IMR-90 (cell line): ENCODE measurements at places on chromosomes 1 and 21. TPM values are rescaled to one million over a fixed set of nuclear protein-coding genes. Genes with fewer than 3 reads are reported as not detected.

STMN1 gene
- total RNA-seq = 93.0 and 194 TPM in 2 replicates

DNA sequence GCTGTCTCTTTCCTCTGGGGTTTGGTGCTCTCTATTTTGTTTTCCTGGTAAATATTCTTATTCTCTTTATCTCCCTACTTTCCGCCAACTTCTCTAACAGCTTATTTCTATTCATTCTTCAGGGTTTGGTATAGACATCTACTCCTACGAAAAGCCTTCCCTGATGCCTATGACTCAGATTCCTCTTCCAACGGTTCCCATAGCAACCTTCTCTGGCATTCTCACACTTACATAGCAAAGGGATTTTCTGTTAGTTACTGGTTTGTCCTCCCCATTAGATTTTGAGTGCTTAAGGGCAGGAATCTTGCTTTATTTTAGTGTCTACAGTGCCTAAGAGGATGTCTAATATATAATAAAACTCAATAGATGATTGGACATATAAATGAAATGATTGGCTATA lies 407.6 kb upstream of the DEPDC1 start:
- DNase-seq = no peak

DNA sequence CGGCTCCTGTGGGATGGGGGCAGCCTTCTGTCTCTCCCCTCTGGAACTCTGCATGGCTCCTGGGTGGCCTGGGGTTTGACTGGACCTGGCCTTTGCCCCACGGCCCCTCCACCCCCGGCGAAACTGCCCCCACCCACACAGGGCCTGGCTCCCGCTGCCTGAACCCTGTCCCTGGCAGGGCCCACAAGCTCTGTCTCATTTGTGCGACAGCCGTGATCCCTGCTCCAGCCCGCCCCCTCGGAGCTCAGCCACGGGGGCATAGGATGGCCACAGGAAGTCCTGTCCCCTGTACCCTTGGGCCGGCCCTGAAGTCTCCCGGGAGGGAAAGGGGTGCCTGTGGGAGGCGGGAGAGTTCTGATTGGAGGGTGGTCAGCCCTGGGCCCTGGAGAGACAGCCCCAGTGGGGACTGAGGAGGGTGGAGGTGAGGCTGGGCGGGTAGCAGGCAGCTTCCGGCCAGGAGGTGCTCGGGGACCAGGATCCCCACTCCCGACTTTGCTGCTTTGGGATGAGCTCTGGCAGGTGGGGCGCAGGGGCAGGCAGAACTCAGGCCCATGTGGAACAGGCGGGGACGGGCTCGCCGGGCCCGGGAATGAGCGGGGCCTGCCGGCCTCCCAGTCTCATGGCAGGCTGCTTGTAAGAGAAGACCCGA lies 45.1 kb downstream of the SLX9 start:
- no peak for DNase-seq

PLEKHA6 gene
- 5.0 and 8.2 TPM in 2 replicates for total RNA-seq

- no peak for DNase-seq
Measured at GRCh38 chr1:42960566-42961311, 2.1 kb upstream of the SLC2A1 start.

DNA sequence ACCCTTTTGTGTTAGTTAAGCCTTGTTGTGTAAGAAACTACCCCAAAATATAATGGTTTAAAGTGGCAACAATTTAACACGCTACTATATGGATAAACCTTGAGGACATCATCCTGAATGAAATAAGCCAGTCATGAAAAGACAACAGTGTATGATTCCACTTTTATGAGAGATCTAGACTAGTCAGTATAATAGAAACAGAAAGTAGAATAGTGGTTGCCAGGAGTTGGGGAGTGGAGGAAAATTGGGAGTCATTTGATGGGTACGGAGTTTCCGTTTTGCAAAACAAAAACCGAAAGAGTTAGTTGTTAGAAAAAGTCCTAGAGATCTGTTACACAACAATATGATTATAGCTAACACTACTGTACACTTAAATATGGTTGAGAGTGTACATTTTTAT lies 16.0 kb upstream of the CHIA start:
- DNase-seq = no peak

DNA sequence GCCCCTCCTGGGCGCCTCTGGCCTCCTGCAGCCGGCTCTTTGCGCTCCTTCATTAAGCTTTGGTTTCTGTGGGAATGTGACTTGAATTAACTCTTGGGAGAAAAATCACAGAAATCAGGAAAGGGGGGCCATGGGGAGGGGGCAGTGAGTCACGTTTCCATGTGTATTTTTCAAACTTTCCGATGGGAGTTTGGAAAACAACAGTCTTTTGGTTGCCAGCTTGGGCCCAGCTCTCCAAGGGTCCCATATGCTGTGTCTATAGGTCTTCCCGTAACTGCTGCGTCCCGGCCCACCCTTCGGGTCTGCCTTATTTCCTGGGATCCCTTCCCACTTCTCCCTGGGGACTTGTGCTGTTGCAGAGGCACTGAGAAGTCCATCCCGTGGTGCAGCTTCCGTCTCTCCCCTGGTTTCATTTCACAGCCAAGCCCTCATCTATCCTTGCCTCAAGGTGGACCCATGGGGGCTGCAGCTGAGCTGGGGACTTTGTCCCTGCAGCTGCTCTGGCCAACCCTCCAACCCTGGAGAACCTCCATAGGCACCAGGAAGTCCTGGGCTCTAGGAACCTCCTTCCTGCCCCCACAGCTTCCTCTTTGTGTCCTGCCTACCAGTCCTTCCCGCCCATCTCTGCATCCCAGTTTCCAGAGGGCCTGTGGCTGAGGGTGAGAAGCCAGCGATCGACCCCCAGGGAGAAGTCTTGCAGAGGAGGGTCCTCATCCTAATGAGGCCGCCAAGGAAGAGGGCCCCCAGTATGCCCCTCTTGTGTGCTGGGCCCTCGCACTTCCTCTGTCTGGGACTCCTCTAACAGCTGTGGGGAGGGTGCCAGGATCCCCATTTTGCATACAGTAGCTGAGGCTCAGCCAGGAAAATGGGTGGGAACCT lies 11.6 kb upstream of the LMNA start:
- peak; percentile 57 for DNase-seq

- DNase-seq = peak; percentile 73
Measured at GRCh38 chr21:28793043-28793442, 199.6 kb downstream of the LTN1 start.

DNA sequence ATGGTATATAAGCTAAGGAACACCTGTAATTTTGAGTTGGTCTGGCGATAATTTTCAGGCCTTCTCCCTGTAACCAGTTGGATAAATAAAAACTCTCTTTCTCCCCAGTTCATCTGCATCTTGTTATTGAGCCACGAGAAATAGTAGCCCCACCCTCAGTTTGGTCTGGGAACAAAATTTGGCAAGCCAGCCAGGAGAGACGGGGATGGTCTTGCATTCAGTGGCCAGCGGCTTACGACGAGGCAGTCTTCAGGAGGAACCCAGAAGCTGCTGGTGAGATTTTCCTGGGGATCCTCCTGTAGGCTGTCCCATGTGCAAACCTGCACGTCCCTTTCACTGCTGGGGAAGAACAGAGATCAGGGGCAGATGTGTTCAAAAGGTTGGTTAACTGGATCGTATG lies 174.6 kb downstream of the PLA2G4A start:
- no peak for DNase-seq

GRCh38 chr1:162300057-162300917 lies 76.4 kb downstream of the SPATA46 start:
- no peak for DNase-seq

DNA sequence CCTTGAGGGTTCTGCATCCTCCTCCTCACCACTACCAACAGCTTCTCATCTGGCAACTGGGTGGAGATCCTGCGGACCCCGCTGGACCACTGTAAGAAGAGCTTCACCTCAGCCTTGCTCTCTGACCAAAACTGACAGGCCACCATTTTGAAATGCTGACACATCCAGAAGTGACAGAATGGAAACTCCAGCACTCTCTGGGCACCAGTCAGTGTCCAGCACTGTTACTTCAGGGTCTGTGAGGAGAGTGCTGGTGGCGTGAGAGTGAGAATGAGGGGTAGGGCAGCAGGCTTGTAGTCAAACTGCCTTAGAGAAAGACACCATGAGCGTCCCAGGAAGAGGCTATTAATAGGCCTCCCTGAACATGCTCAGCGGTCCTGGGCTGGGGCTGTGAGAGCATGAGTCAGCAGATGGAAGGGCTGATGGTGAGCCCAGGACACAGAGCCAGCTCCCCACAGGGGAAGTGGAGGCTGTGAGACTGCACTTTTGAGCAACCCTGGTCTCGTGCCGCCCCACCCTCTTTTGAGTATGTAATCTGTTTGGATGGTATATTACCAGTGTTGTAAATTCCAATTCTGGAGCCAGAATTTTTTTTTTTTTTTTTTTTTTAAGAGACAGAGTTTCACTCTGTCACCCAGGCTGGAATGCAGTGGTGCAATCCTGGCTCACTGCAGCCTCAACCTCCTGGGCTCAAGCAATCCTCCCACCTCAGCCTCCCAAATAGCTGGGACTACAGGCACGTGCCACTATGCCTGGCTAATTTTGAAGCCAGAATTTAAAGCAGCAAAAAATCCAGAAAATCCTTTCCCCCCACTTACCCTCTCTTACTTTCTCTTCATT lies 34.4 kb upstream of the SLC30A1 start:
- peak; percentile 94 for DNase-seq

NUAK2 gene
- total RNA-seq = 7.2 and 8.1 TPM in 2 replicates

GRCh38 chr1:184773762-184774320 lies 19.2 kb upstream of the EDEM3 start:
- no peak for DNase-seq

- peak; percentile 87 for DNase-seq
Measured at GRCh38 chr1:85360730-85361493, 84.5 kb upstream of the BCL10 start.

TSSK3 gene
- not detected in 2 replicates for total RNA-seq

- DNase-seq = peak; percentile 97
Measured at GRCh38 chr1:8879922-8880676, 1.6 kb upstream of the ENO1 start.
